Stimulated activated CD8-positive, alpha-beta memory T cell treated with anti-CD3 and anti-CD28 coated beads, Interleukin-12 subunit alpha, Interleukin-12 subunit beta, amount 100 ng/mL, for 4 hours (primary cell): ENCODE measurements at places on chromosomes 4 and X.

DNA sequence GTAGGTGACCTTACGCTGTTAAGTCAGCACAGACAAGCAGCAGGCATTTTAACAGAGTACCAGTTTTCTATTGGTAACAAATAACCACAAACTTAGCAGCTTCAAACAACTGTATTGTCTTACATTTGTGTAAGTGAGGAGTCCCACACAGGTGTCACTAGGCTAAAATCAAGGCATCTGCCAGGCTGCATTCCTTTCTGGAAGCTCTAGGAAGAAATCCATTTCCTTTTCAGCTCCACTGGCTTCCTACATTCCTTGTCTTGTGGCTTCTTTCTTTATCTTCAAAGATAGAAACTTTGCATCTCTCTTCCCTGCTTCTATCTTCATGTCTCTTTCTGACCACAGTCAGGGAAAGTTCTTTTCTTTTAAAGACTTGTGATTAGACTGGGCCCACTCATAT is 139.9 kb downstream of the TMEM144 start:
- DNase-seq = no peak

- DNase-seq = no peak
These were observed 41.9 kb downstream of the CNGA1 start for GRCh38 chr4:47974566-47974965.

DNA sequence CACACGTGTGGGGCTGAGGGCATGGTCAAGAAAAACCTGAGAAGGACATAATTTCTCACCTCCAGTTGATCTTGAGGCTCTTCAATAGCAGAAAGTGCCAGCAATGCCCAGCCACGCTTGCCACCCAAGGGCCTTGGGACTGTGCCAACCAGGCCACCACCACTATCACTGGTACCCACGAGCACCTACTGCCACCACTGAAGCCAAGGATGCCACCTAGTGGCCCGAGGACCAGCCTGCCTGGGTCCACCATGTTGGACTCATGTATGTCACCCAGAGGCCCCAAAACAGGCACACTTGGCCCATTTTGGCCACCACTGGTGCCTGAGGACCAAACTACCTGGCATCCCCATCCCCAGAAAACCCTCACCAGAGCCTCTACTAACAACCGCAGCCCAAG is 191.8 kb downstream of the ADAM29 start:
- no peak for DNase-seq

GRCh38 chrX:155997436-155997835 is at the start of gene IL9R:
IL9R (plus strand) TSS chrX:155997696; CDS start chrX:155997760, 64 bp downstream.
- DNase-seq = peak; percentile 42

DNA sequence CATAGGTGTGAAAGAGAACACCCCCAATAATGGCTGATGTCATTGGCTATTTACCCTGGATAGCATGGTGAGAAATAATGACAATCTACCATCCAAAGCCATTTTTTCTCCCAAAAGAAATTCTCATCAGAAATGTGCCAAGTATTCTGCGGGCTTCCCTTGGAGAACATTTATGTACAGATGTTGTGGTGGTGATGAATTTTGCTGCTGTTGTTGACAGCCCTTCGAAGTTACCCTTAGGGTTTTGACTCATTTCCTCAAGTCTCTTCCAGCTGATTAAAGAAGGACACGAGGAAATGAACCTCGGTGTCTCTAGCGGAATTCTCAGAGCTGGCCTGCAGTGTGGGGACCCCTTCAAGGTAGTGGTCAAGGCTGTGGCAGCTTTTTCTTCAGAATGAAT is 3.4 kb downstream of the KIT start:
- no peak for DNase-seq
